ENCODE measurements at places on chromosomes 7 and 10.

- DNase-seq, result no peak
These were observed 69.4 kb downstream of the CARD11 start for GRCh38 chr7:2974093-2974819.

DNA sequence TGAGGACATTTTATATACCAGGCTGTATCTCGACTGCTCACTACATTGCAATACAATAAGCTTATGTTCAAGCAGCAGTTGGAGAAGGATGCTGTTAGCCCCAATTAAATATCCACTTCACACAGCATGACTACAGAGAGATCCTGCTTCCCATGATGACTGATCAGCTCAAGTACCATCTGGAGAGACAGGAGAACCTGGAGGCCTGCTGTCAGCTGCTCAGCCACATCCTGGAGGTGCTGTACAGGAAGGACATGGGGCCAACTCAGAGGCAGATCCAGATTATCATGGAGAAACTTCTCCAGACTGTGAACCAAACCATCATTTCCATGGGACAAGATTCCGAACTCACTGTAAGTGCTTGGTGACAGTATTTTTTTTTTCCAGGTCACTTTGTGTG is 22.5 kb downstream of the RNF133 start:
- no peak for DNase-seq

GRCh38 chr7:133434246-133434865 is 181.5 kb downstream of the EXOC4 start:
- peak; percentile 16 for DNase-seq

DNA sequence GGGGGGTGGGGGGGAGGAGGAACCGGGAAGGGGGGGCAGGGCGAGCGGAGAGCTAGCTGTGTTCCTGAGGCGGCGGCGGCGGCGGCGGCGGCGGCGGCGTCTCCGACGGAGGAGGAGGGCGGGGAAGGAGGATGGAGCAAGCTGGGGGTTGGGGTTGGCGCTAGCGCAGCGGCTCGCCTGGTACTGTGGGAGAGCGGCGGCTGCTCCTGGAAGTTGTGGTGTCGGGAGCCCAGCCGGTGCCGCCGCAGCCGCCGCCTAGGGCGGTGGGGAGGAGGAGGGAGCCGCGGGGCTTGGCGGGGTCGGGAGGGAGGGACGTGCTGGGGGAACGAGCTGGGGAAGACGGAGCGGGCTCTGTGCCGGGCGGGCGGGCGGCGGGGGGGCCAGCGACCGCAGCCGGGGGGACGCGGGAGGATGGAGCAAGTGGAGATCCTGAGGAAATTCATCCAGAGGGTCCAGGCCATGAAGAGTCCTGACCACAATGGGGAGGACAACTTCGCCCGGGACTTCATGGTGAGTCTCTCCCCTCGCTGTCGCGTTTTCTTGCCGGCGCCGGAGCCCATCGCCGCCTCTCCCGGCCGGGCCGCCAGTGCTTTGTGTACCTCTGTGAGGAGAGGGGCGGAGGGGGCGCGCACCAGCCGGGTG is at the start of gene PTPN12:
Gene PTPN12, plus strand, starts transcription at position 160 of the 642 bp plus-strand sequence. Its CDS starts 252 bp downstream, at position 412.
- DNase-seq, result no peak

- DNase-seq, result no peak
These were observed 7.8 kb upstream of the SLF2 start for GRCh38 chr10:100904917-100905316.

DNA sequence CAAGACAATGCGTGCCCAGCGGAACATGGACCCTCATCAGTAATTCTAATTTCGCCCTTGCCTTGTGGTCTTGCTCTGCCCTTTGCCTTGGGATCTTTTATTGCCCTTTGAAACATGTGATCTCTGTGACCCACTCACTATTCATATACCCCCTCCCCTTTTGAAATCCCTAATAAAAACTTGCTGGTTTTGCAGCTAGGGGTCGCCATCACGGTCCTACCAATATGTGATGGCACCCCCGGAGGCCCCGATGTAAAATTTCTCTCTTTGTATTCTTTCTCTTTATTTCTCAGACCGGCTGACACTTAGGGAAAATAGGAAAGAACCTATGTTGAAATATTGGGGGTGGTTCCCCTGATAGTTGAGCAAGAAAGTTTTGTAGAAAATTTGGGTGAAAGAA is 242.7 kb downstream of the CDK14 start:
- DNase-seq, result no peak

Data from bronchial epithelial cell (primary cell).